ENCODE measurements at places on chromosomes 11 and 22. TPM values are rescaled to one million over a fixed set of nuclear protein-coding genes. Genes with fewer than 3 reads are reported as not detected.

- DNase-seq, result no peak
Observed at GRCh38 chr22:47543447-47543846, 781.0 kb downstream of the TBC1D22A start.

DNA sequence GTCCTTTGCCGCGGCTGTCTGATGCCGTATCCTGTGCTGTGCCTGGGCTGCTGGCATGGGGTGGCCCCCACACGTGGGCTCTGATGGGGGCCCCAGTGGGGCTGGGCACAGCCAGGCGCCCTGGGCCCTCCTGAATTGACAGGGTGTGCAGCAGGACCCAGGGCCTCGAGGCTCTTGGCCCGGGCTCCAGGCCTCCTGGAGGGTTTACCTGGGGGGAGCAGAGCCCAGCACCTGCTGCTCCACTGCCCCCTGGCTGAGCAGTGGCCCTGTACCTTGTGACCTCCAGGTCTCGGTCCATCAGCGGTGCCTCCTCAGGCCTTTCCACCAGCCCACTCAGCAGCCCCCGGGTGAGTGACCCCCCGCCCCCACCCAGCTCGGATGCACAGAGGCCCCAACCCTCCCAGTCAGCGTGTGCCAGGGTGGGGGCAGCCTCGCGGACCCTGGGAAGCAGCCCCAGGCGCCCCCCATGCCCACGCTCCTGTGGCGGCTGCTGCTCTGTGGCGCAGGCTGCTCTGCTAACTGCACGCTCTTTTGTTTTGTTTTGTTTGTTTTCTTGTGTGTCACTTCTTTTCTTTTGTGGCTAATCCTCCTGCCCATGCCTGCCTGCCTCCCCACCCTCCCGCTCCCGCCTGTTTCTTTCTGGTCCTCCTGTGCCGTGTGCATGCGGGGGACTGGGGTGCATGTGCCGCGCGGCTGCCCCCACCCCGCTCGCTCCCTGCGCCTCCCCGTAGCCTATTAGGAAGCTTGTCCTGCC is 36.9 kb downstream of the MOB2 start:
- DNase-seq, result no peak

PHF21B gene
- total RNA-seq, result 0.21 TPM

DNA sequence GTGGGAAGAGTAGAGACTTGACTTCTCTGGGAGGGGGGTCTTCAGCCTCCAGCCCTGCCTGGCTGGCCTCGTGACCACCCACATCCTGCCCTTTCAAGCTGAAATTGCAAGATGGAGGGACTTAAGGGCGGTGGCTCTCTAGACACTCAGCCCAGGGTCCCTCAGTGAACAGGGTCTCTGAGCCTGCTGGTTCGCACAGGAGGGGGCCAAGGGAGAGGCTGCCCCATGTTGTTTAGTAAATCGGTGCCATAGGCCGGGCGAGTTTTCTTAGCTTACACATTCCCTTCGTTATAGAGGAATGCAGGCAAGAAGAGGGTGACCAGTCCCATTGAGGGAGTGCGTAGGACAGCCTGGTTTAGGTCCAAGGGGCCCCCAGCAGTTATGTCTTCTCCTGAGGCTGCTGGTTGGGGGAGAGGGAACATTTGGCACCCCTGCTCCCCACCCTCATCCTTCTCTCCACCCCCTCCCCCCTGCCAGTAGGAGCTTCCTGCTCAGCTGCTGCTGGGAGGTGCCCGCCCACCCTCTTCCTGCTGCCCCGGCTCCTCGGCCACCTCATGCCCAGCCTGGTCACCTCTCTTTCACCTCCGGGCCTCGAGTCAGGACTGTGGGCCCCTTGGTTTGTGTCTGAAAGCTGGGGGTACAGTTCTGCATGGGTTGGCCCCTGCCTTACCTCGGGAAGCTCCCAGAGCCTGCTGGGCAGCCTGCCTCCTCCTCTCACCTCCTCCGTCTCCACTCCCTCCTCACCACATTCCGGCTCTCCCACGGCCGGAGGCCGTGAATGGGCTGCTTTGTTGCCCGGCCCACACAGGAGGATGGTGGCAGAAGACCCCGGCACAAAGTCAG is 3.9 kb downstream of the FRMD8 start:
- no peak for DNase-seq

GRCh38 chr11:19244621-19245020 is 3.9 kb upstream of the E2F8 start:
- DNase-seq, result no peak

DNA sequence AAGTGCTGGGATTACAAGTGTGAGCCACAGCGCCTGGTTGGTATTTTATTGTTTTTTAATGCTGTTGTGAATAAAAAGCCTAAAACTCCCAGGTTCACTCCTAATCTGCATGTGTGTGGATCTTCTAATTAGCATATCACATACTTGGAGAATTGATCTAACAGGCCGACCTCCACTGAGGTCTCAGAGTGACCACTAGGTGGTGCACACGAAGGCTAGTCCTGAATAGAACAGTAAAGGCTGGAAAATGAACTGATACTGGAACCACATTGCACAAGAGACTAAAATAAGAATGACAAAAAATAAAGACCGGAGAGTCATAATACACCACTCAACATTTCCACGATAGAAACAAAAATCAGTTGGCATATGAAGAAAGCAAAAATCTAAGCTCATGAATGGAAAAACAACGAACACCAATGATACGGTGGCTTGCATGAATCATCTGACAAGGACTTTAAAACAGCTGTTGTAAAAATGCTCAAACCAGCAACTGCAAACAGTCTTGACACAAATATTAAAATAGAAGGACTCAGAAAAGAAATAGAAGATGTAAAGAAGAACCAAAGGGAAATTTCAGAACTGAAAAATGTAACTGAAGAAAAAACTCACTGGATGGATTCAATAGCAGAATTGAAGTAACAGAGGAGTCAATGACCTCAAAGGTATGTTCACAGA is 19.2 kb downstream of the PIM3 start:
- DNase-seq, result no peak

TREH gene
- not detected for total RNA-seq

DNA sequence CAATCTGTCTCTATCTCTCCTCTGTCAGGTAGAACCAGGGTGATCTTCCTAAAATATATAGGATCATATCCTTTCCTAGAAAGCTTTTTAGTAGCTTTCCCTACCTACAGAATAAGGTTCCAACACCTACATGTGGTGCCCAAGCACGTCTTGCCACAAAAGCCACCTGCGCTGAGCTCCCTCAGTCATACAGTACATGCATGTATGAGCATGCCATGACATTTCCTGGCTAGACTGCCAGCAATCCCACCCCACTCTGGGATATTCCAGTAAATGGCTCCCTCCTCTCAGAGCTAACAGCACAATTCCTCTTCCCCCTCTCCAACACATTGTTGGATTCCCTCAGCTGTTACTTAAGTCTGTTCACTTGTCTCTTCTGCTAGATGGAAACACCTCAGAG is 398.0 kb downstream of the TENM4 start:
- DNase-seq, result no peak

DNA sequence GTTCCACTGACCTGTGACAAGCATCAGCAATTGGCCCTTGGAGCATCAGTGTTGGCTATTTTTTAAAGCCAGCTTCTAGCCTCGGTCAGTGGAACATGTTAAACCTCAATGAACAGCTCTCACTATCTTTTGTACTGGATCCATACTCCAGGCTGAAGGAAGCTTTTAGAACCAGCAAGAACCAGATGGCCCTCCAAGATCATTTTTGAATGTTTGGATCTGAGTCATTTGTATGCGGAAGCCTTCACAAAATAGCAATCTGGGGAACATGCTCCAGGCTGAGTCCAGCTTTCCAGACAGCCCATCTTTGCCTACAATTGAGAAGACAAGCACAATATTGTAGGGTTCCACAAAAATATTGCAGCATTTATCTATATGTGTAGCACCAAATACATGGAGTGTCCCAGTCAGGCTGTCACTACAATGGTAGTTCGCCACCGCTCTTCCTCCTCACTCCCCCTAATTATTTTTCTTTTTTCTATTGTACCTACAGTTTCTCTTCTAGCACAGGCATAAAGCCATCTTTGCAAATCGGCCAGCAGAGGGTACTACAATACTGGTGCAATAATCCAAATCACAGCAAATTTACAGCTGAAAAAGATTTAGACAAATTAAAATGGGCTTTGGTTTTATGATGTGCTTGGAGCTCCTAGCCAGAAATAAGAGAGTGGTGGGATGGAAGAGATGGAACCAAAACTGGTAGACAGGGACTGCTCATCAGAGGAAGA is 177.4 kb upstream of the BLID start:
- no peak for DNase-seq

- no peak for DNase-seq
Observed at GRCh38 chr11:37533087-37533486, 935.1 kb upstream of the RAG2 start.

OR10A2 gene
- total RNA-seq, result not detected

Data from tongue (tissue), 3 donors.